Glomerular endothelial cell (primary cell): ENCODE measurements at places on chromosomes 3 and 15. TPM values are rescaled to one million over a fixed set of nuclear protein-coding genes. Genes with fewer than 3 reads are reported as not detected.

DNA sequence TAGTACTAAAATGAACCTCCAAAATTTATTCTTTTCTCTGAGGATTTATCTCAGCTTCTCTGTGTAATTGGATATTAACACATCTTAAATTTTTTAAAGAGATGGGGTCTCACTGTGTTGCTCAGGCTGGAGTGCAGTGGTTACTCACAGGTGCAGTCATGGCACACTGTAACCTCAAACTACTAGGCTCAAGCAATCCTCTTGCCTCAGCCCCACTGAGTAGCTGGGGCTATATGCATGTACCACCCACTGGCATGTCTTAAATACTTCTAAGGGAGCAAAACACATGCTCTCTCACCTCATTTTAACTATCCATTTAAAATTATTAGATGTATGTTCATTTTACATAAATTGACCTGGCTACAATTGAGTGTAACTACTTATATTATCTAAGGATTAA, 11.3 kb upstream of the TMEM87A start:
- no peak for DNase-seq

GRCh38 chr3:37181756-37182155, 7.4 kb upstream of the LRRFIP2 start:
- no peak for DNase-seq

- no peak for DNase-seq
These were observed 139.0 kb upstream of the LIPC start for GRCh38 chr15:58292751-58293175.

DNA sequence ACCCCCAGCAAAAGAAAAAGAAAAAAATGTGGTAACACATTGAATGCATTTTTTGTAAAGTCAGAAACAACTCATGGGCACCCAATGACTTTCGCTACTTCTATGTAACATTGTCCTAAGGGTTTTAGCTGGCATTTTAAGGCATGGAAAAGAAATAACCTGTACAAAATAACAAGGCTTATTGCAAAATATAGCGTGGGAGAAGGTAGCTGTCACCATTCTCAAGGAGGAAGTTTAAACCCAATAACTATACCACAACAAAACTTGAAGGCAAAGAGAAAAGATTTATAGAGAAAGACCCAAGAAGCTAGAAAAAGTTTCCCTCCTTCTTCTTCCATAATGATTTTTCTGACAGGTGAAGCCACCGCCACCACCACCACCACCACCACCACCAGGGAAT, 55.7 kb upstream of the ACP3 start:
- no peak for DNase-seq

DNA sequence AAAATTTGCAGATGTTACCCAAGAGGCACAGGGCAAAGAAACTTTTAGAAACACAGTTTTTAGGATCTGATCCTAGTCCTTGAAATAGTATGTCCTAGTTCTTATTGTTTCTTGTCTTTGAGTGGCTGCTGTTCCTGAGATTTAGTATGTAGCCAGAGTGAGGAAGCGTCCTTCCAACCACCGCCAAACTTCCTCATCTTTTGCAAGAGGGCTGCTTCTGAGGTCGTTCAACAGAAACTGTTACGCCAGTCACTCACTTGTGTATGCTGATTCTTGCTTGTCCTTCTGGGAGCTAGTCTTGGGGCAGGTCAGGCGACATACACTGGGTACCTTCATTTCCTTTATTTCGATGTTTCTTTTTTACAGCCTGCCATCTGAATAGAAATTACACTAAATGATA, 577.3 kb upstream of the ZNF717 start:
- DNase-seq = no peak

GRCh38 chr3:61896251-61896650, 334.9 kb downstream of the PTPRG start:
- no peak for DNase-seq

The CLSTN2 gene
- 1.6 and 2.3 TPM in 2 replicates for total RNA-seq

The UTS2B gene
- total RNA-seq = 0.29 and 1.1 TPM in 2 replicates

The MLF1 gene
- 11.8 and 12.2 TPM in 2 replicates for total RNA-seq

The SLC7A14 gene
- 0.70 and 3.4 TPM in 2 replicates for total RNA-seq
